Skin of body (tissue), 3 donors: ENCODE measurements at places on chromosomes 7 and 10. TPM values are rescaled to one million over a fixed set of nuclear protein-coding genes. Genes with fewer than 3 reads are reported as not detected.
A peak's percentile ranks its signal among the peaks of the same experiment; 100 is the strongest.

LRWD1 gene
- total RNA-seq: 8.0 TPM

GRCh38 chr7:39102234-39102633, 124.5 kb downstream of the POU6F2 start:
- no peak for DNase-seq

- DNase-seq: no peak
Measured at GRCh38 chr7:102215256-102215655, 71.4 kb upstream of the SH2B2 start.

- DNase-seq: no peak
Measured at GRCh38 chr7:156722043-156722826, 81.7 kb downstream of the RNF32 start.

DNA sequence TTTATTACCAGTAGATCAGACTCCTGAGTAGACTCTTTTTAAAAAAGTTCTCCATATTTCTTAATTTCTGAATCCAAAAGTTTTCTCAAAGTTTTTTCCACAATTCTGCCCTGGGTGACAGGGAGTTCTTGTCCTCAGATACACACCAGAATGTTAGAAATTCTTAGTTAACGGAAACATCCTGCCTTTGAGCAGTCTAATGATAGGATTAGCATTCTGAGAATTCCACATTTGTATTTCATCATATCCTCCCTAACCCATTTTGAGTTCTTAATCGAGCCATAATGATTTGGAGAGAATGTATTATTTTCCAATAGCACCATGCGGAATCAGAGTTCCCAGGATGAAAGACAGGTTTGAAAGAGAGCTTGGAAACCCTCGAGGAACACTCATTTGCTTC, 28.9 kb upstream of the MRPS33 start:
- no peak for DNase-seq

DNA sequence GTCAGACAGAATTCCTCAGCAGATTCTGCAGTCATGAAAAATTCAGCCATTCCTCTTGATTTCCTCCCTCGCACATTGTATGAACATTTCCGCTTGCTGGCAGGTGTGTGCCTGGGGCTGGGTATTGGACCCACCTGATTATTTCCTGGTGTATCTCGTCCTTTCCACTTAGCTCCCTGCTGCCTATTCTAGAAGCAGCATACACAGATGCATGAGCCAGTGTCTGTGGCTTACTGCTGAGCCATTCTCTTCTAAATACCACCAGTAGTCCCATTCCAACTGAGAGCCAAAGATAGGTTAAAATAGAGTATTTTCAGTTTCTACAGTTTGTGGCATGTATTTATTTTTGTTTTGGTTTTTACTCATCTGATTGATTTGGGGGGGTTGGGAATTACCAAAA, 270.1 kb upstream of the AKR1E2 start:
- DNase-seq: no peak

DNA sequence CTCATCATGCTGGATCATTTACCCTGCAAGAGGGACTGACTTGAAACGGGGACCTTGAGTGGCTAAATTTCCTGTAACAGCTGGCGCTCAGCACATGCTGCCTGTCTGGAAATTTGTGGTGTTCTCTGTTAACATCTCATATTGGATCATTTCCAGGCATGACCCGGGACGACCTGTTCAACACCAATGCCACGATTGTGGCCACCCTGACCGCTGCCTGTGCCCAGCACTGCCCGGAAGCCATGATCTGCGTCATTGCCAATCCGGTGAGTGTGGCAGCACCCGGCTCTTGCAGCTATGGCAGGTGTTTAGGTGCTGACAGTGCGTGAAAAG, 9.9 kb downstream of the MDH2 start:
- no peak for DNase-seq

GRCh38 chr10:3231951-3232730, 59.6 kb upstream of the PITRM1 start:
- DNase-seq: no peak

DNA sequence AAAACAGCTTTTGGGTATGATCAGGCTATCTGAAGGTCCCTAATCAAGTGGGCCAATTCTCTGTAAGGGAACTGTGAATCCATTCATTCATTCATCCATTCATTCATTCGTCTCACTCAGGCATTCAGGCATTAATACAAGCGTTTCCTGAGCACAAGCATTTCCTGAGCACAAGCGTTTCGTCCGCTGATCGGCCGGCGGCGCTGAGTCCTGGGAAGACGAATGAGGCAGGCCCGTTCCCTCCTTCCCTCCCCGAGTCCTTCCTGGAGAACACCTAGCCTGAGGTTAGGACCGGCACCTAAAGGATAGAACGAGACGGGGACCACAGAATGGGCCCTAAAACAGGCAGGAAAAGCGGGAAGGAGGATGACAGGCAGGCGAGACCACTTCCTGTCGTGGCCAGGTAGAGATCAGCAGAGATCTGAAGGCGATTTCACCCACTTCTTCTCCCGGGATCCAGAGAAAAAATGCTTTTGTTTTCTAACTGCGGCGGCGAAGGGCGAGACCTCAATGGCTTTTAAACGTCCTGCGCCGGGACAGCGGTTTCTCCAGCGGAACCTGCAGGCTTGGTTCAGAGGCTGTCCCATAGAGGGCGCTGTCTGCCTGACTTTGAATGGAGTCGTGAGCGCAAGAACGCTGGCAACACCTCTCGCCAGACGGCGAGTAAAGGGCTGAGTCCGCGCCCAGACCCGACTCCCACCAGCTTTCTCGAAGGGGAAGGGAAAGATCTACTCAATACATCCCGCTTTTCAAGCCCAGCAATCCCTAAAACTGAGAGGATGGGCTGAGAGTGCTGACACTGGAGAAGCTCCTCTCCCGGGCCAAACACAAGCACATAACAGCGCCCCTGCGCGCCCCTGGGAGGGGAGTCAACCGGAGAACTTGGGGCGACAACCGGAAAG, 2.9 kb upstream of the HMX3 start:
- DNase-seq: peak; percentile 44

- no peak for DNase-seq
Measured at GRCh38 chr10:44706745-44707144, 204.4 kb upstream of the TMEM72 start.

DNA sequence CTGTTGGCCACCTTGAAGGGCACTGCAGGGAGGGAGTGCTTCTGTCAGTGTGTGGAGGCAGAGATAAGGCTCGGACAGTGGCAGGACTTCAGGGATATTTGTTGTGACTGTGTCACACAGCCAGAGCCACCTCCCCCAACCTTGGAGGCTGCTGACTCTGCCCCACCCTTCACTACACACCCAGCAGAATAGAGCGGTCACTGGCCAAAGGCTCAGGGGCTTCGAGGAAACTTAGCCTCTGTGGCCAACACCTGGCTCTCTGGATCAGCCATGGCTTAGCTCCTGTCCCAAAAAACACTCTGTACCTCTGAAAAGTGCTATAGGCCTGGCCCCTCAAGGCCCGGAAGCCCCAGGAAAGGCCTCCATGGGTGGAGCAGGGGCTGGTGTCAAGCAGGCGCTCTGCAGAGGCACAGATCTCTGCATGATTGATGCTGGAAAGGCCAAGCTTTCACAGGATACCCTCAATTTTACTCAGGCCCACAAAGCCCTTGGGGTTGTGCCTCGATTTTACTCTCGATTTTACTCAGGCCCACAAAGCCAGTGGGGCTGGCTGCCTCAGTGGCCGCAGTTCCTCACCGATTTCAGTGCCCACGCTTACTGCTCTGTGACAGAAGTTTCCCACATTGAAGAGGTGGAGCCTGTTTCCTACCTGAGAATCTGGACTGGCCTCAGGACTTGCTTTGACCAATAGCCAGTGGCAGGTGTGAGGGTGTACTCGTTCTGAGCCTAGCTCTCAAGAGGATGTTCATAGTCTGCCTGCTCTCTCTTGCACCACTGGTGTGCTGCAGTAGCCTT, 113.2 kb upstream of the GPR26 start:
- DNase-seq: no peak
